Hematopoietic multipotent progenitor cell treated with erythropoietin and hydrocortisone succinate and interleukin-3 and kit ligand, for 8 days (in vitro differentiated cells): ENCODE measurements at places on chromosomes 2 and 18.

GRCh38 chr18:43130716-43131260, 15.3 kb upstream of the RIT2 start:
- no peak for DNase-seq

GRCh38 chr2:44275927-44276303, 635 bp downstream of the SLC3A1 start:
- DNase-seq, result no peak

GRCh38 chr18:77346208-77346810, 96.7 kb downstream of the GALR1 start:
- no peak for DNase-seq

DNA sequence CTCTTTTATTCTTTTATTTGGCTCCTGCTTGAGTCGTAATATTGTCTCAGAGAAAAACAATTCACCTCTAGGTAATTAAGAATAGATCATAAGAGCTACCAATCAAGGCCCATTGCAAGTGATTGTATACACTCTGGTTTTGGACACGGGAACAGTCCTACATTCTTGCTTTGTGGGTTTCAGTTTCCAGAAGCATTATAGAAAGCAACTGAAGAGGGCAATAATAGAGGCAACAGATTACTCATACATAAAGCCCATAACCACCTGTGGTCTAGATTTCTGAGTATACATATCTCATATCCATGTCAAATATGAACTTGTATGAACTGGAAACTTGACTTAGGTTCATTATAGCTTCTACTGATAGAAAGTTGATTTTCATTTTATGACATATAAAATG, 65.4 kb downstream of the DIS3L2 start:
- DNase-seq, result no peak

- no peak for DNase-seq
Observed at GRCh38 chr18:2425426-2426317, 145.6 kb downstream of the METTL4 start.

GRCh38 chr2:222819722-222820333, 41.0 kb upstream of the ACSL3 start:
- no peak for DNase-seq

GRCh38 chr2:182915369-182916326, 49.2 kb upstream of the FRZB start:
- no peak for DNase-seq

DNA sequence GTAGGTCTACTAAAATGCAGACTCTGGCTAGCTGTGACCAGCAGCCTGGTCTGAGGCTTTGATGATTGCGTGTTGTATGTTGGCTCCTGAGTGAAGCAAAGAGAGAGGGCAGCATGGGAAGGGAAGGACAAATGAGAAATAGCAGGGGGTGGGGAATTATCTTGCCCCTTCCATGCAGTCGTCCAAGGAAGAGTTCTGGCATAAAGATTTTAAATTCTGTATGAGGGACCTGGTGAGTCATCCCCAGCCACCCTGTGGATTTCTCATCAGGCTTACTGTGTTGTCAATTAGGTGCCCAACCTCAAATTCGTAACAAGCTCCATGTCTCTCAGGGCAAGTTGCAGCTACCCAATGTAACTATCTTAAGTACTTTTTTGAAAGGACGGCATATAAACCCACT, 72.1 kb upstream of the NOSTRIN start:
- DNase-seq, result no peak

DNA sequence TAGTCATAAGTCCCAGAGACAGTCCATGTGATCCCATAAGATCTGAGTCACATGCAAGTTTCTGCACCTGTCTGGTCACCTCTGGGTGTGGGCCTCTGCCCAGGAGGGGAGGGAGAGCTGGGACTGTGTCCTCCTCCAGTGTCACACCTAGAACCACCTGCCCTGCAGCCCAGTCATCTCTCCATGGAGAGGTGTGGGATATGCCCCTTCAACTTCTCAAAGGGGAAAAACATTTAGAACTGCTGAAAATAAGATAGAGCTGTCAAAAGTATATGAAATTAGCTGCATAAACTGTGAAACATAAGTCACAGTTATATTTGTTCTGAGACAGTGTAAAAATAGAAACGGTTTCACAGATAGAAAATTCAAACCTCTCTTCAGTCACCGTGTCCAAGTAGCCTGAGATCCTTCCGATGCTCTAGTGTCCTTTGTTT, 55.4 kb downstream of the NGEF start:
- no peak for DNase-seq

DNA sequence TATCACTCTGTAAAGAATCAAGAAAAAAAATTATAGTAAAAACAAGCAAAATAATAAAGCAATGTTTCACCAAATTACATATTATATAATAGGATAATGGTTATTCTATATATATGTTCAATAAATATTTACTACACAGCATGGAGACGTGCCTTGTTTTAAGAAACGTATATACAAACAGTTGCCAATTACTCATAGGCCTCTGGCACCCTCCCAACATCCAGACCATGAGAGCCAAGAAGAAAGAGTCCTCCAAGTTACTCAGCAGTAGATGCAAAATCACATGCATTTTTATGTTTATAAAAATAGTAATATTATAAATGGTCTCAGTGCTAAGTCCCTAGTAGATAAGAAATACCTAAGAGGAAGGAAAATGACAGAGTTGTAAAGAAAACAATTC, 64.8 kb downstream of the REV1 start:
- DNase-seq, result no peak
